ENCODE measurements at places on chromosomes 7 and 10. TPM values are rescaled to one million over a fixed set of nuclear protein-coding genes. Genes with fewer than 3 reads are reported as not detected.

STEAP4 gene
- 0.45 TPM for total RNA-seq

WEE2 gene
- total RNA-seq, result 0.11 TPM

RBM20 gene
- total RNA-seq, result 0.16 TPM

SPDYE3 gene
- not detected for total RNA-seq

CCL24 gene
- not detected for total RNA-seq

FAM3C gene
- total RNA-seq, result 12.4 TPM

AIFM2 gene
- total RNA-seq, result 3.2 TPM

SEC61G gene
- total RNA-seq, result 46.6 TPM

NUTM2A gene
- 1.5 TPM for total RNA-seq

GPRIN2 gene
- not detected for total RNA-seq

TACC2 gene
- total RNA-seq, result not detected

KCNMA1 gene
- total RNA-seq, result not detected

MALRD1 gene
- total RNA-seq, result not detected

MSANTD7 gene
- total RNA-seq, result 22.3 TPM

FRMPD2 gene
- total RNA-seq, result not detected

SORCS3 gene
- total RNA-seq, result 4.6 TPM

PAX4 gene
- total RNA-seq, result not detected

MYL10 gene
- not detected for total RNA-seq

CBLL1 gene
- 54.4 TPM for total RNA-seq

CTTNBP2 gene
- total RNA-seq, result not detected

EMX2 gene
- not detected for total RNA-seq

PLAU gene
- 0.78 TPM for total RNA-seq

DPYSL4 gene
- total RNA-seq, result 0.66 TPM

NPFFR1 gene
- total RNA-seq, result not detected

C7orf33 gene
- not detected for total RNA-seq

ANKRD1 gene
- total RNA-seq, result not detected

LRRC4 gene
- total RNA-seq, result 0.57 TPM

ABCC2 gene
- 1.5 TPM for total RNA-seq

FAM24B gene
- total RNA-seq, result 11.4 TPM

PIP gene
- not detected for total RNA-seq

SEMA3A gene
- total RNA-seq, result 3.0 TPM

PCGF6 gene
- total RNA-seq, result 8.5 TPM

CUBN gene
- total RNA-seq, result 7.0 TPM

TMEM225B gene
- total RNA-seq, result not detected

FAM13C gene
- total RNA-seq, result not detected

Measured in naive thymus-derived CD4-positive, alpha-beta T cell (primary cell).